Right ventricle myocardium inferior (tissue), 1 donor: ENCODE measurements at places on chromosomes 6 and 20. TPM values are rescaled to one million over a fixed set of nuclear protein-coding genes. Genes with fewer than 3 reads are reported as not detected.

PROKR2 gene
- not detected for total RNA-seq

BCAS1 gene
- total RNA-seq, result not detected

VGLL2 gene
- total RNA-seq, result not detected

IL20RA gene
- 6.7 TPM for total RNA-seq

CRYBG1 gene
- 1.8 TPM for total RNA-seq

KIFC1 gene
- total RNA-seq, result 1.3 TPM

HLA-DOB gene
- not detected for total RNA-seq

TPBG gene
- total RNA-seq, result 2.8 TPM

LY6G6C gene
- total RNA-seq, result not detected
